NCI-H2081 (cell line): ENCODE measurements at places on chromosomes 16 and 17.

GRCh38 chr17:44906010-44906646 is 6.9 kb upstream of the EFTUD2 start:
- no peak for DNase-seq

DNA sequence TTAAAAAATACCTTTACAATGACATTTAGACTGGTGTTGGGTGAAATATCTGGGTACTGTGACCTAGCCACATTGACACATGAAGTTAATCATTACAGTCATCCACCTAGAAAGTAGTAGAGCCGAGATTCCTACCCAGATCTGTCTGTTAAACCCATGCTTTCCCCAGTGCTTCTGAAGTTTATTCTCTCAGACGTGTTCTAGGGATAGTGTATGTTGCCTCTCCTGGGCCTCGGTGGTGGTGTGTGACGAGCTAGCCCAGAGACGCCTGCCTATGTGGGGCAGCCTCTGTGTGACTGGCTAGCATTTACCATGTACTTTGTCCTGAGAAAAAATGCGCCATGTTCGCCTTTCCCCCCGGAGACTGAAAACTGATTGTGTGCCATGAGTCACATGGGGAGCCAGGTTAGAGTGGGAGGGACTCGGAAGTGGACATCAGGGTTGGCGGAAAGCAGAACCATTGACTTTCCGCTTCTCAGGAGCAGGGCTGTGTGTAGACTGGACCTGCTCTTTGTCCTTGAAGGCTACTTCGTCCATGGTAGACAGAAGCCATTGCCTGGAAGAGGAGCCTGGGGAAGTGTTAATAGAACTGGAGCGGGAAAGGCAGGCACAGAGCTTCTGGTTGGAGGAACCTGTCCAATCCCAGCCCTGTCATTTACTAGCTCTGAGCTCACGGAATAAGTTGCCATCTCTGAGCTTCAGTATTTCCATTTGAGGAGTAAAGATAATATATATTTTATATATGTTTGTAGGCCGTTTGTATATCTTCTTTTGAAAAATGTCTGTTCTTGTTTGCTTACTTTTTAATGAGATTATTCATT is 235.5 kb downstream of the SNX29 start:
- no peak for DNase-seq

GRCh38 chr16:70457446-70458166 is 3.2 kb downstream of the FCSK start:
- no peak for DNase-seq

- DNase-seq: no peak
These were observed 215.7 kb upstream of the FOXF1 start for GRCh38 chr16:86294535-86295196.

DNA sequence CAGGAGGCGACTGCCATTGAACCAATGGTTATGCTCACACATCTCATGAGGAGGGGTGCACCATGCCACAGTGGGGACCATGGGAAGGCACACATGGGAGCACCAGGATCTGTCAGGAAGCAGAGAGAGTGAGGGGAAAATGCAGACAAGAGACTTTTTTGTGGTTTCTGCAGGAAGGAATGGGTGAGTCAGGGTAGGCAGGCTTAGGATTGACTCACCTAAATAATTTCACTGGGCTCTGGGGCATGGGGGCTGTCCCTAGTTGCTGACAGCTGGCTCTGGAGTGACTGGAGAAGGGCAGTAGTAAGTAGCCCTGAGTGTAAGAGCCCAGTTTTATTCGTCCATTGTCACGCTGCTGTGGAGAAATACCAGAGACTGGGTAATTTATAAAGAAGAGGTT is 202.4 kb downstream of the AXIN2 start:
- DNase-seq: no peak

DNA sequence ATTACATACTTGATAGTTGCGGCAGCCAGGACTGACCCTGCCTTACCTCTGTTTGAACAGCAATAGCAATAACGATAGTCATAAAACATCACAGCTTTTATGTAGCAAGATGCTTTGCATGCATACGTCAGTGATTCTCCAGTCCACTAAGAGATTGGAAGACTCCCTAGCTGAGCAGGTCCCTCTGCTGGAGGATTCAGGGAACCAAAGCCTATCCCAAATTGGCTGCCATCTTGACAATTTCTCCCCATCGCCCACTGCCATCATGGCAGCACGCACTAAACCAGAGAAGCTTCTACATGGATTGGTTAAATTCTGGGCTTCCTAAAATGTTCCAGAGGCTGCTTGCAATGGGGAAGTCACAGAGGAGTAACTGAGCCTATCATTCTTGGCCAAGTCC is 360.6 kb upstream of the XYLT1 start:
- DNase-seq: no peak

DNA sequence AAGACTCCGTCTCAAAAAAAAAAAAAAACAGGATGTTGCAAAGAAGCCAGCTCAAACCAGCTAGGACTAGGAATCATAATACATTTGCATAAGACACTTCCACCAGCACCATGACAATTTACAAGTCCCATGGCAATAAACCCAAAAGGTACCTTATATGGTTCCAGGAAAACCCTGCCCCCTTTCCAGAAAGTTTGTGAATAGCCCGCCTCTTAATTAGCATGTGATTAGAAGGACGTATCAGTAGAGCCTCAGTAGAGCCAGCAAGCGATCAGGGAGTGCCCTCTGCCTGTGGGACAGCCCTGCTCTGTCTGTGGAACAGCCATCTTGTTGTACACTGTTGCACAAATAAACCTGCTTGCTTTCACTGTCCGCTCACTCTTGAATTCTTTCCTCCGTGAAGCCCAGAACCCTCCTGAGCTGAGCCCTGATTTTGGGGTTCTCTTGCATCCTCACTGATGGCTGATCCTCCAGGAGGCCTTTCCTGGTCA is 14.0 kb downstream of the NUPR1 start:
- no peak for DNase-seq
